RCC 7860 (cell line): ENCODE measurements at places on chromosomes 1 and 21.
A peak's percentile ranks its signal among the peaks of the same experiment; 100 is the strongest.

GRCh38 chr21:42315296-42315891 lies at the start of gene TFF3:
TFF3 (minus strand) TSS chr21:42315409; CDS start chr21:42315374, 35 bp downstream.
- DNase-seq, result no peak

DNA sequence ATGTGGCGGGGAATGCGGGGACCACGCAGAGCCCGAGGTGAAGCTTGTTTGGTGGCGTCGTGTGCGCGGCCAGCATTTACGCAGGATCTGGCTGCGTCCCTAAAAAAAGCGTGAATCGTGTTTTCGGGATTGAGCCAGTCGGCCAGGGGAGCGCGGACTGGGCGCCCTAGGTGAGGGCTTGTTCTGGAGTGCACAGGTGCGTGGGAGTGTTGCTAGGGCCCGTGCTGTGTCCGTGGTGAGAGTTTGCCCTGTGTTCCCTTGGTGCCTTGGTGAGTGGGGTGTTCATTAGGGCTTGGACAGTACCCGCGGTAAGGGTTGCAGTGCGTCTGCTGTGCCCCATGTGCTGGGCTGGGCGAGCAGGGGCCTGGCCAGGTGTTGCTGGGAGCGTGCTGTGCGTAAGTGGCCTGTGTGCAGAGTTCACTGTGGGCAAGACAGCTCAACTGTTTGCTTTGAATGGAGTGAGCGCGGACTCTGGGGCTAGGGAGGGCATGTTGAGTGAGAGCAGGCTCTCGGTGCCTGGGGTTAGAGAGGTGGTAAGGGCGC lies 673 bp downstream of the CD46 start:
- no peak for DNase-seq

GRCh38 chr1:67532452-67533216 lies 102.4 kb upstream of the SERBP1 start:
- DNase-seq, result peak; percentile 68

DNA sequence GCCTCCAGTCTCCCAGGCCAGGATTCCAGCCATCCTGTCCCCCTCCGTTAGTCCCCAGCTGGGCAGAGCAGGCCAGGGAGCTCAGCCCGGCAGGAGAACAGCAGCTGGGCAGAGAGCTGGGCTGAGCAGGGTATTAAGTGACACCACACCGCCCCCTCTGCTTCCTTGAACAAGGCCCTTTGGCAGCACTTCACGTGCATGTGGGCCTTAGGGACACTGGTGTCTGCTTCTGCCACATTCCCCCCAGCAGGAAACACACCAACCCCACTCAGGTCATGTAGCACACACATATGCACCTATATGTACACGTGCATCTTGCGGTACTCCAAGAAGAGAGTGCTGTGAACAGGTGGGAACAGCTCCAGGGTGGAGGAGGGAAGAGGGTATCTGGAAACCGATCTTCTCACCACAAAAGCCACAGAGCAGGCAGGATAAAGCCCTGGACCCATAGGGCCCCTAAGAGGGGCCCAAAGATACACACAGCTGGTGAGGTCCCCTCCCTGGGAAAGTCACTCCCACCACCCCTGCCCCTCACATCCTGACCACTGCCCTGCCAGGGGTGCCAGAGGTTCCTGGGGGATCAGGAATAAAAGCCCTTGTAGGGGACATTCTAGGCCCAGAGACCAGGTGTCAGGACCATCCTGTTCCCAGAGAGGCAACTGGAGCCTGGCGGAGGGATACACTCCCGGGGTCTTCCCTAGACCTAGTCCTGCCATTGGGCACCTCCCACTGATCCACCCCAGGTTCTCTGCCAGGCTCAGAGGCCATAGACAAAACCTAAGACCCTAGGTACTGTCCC lies 4.5 kb downstream of the EPHA2 start:
- DNase-seq, result peak; percentile 40

DNA sequence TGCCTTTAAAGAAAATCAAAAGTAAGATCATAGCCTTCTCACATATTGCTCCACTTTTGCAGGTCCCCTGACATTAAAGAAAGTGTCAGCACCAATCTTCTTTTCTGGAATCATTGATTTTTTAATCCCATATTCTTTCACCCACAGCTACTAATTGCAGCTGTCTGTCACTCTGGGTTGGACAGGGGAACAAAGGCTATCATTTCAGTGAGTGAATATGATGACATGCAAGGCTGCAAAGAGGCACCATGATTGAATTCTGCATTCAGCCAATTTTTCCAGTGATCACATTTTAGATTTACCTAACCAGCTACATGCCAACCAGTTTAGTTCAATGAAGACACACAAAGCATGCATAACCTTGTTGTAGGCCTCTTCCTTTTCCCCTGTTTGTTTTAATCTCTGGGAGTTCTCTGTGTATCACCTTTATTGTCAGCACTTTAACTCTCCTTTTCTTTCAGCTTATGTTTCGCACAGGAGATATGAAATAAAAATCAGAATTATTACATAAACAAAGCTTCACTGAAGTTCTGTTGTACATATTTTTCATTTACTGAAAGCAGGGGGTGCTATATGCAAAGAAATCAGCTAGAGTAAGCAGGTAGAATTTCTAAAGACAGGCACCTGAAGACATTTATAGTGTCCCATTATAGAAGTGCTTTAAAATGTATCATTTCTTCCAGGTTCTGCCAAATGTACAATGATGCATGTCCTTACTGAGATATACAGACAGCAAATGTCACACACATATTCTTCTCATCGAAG lies 584.8 kb downstream of the PLA2G4A start:
- no peak for DNase-seq

DNA sequence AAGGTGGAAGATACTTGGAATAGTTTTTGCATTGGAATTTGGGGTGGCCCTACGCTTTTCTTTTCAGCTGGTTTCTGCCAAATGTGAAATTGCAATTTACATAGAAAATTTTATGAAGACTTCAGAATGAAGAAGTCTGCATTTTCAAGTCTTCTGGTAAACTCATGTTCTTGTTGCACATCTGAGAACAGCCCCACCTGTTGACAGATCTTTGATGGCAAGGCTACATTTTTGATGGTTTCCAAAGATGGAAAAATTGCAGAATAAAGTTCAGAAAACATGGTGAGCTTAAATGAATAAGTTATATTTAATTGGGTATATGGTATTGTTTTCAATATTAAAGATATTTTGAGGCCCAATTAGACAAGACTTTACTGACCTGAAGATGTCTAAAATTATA lies 25.4 kb downstream of the OLFM3 start:
- DNase-seq, result no peak

- DNase-seq, result peak; percentile 17
Observed at GRCh38 chr1:214123061-214123784, 135.4 kb downstream of the PROX1 start.

DNA sequence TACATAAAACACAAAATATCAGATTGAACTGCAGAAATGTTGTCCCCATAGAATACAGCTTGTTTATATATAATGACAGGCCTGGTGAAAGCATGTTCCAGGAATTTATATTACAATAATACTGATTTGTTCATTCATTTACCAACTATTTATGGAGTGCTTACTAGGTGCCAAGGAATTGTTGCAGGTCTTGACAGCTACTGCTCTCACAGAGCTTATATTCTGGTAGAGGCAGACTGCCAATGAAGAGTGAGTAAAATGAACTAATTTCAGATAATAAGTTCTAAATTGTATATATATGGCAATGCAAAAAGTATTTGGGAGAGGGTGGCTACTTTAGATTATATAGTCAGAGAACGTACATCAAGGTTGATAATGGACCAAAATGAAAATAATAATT lies 152.0 kb downstream of the COQ8A start:
- DNase-seq, result no peak

- no peak for DNase-seq
Observed at GRCh38 chr1:78369546-78369945, 121.2 kb upstream of the PTGFR start.

DNA sequence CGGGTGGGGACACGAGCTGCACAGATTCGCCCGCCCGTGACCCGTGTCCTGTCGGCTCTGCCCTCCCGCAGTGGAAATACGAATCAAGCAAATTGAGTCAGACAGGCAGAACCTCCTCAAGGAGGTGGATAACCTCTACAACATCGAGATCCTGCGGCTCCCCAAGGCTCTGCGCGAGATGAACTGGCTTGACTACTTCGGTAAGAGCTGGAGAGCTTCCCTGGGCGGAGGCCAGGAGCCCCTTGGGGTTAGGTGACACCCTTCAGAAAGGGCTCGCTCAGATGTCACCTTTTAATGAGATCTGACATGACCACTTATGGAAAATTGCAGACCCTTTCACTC lies 489 bp downstream of the CDCA8 start:
- DNase-seq, result no peak

DNA sequence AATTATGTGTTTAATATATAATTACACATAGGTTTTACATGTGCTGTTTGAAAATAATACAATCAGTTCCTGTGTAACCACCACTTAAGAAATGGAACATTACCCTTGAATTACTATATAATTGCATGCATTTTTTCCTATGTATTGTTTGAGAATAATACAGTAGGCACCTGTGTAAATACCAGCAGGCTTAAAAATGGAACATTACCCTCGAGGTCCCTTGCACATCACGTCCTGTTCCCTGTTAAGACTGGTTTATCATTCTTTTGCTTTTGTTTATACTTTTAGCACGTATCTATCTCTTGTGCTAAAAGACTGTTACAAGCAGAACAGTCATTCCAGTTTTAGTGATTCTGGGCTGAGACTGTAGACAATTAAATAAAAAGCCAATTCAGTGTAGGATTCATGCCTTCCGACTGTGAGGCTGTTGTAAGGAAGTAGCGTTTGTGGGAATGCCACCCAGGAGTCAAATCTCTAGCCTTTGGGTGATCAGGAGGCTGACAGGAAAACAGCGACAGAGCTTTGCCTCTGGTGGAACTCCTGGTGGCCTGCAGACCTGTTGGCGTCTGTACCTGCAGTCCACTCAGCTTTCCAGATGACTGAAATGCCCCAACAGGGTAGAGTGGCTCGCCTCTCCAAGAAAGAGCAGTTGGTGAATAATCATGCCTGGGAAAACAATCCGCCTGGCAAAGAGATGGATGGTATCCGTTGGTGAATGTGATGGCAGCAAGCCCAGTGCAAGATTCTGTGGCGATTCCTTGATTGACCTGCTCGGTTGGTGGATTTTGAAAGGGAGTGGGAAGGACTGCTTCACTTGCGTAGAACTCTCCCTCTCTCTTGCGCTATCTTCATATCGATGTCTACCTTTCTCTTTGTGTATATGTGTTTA lies 58.0 kb downstream of the DISC1 start:
- no peak for DNase-seq

DNA sequence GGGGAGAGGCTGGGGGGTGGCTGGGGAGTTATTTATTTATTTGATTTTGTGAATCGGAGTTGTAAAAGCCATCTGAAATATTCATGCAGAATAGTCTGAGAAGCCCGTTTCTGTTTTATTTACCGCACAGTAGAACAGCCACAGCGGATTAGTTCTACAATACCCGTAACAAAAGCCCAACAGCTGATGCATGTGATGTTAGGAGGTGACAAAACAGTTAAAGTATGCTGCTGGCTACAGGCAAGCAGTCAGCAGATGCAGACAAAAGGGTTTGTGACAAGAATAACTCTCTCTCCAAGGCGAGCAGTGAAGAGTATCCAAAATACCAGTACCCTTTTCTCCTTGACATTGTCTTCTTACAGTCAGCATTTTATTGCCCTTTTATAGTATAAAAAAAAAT lies 42.0 kb downstream of the PROX1 start:
- no peak for DNase-seq

- DNase-seq, result no peak
Observed at GRCh38 chr1:200290010-200290685, 119.7 kb downstream of the ZNF281 start.

GRCh38 chr1:247113094-247113497 lies 8.9 kb upstream of the ZNF669 start:
- peak; percentile 82 for DNase-seq

- DNase-seq, result no peak
Observed at GRCh38 chr21:43971201-43971991, 40.7 kb upstream of the TRAPPC10 start.

GRCh38 chr1:22096463-22096862 lies 44.0 kb downstream of the CDC42 start:
- no peak for DNase-seq

- no peak for DNase-seq
Observed at GRCh38 chr1:240054109-240054701, 37.5 kb upstream of the FMN2 start.

DNA sequence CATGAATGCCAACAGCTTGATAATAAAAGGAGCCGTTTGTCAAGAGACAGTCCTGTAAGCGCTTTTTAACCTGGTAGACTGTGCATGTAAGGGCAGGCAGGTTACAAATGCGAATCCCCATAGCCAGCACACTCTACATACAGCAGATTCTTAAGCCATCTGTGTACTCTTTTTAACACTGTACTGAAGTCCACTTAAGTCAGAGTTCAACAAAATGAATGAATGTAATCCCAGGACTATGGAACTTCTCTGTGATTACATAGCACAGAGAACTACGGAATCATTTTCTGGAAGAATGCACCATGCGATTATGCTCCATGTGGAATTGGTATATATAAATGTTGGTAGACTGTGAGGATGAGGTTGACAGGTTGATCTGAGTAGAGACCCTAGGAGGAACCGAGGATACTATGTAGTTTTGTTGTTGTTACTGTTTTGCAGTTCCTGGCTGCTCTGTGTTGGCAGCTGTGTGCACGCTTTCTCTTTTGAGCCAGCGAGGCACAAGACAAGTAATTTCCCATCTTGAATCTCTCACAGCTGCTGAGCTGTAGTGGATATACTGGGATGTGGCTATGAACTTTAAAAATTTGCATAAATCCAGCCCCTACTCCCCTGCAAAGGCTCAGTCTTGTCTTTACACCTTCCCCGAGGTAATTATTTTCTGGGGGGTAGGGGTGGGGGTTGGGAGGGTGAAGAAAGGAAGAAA lies 21.9 kb downstream of the LRRC8D start:
- DNase-seq, result peak; percentile 27

DNA sequence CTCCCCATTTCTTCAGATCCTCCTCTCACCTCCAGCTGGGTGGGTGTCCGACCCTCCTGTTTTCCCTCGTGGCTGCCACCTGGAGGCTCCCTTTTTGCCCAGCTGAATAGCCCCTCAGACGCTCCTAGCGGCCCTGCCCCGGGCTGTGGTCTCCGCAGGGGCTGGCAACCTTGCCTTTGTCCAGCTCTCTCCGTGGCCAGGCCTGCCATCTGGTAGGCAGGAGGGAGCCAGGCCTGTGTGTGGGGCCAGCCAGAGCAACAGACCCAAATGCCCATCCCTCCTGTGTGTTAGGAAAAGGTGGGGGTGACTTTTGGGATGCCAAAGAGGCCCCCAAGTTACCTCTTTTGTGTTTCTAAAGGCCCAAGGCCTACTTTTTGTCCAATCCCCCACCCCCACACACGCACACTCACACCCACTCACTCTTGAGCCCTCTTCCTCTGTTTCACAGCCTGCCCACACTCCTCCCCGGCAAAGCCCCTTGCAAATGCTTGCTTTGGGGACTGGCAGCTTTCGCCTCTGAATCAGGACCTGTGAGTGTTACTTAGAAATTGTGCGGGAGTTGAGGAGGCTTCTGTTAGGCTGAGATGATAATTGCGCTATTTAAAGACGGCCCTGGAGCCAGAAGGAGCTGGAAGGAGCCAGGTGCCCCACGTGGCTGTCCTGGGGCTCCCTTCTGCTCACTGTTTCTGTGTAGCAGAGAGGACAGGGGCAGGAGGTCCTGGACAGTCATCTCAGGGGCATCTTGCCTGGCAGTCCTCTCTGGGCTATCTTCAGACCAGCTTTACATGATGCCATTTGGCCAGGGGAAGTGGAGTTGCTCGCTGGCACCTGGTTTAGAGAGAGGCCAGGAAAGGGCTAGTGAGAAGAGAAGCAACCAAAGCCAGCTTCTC lies 9.1 kb downstream of the PPFIA4 start:
- no peak for DNase-seq
